Mesothelial cell of epicardium (in vitro differentiated cells): ENCODE measurements at places on chromosomes 12 and 14. TPM values are rescaled to one million over a fixed set of nuclear protein-coding genes. Genes with fewer than 3 reads are reported as not detected.

GRCh38 chr14:71956920-71957563 is 24.8 kb downstream of the RGS6 start:
- H3K4me1 ChIP-seq, result no peaks in the 10 kb centered on the region
- no peak overlapping the region for H3K27ac ChIP-seq
- DNase-seq, result no peak
- no peak overlapping the region for H3K4me3 ChIP-seq

DNA sequence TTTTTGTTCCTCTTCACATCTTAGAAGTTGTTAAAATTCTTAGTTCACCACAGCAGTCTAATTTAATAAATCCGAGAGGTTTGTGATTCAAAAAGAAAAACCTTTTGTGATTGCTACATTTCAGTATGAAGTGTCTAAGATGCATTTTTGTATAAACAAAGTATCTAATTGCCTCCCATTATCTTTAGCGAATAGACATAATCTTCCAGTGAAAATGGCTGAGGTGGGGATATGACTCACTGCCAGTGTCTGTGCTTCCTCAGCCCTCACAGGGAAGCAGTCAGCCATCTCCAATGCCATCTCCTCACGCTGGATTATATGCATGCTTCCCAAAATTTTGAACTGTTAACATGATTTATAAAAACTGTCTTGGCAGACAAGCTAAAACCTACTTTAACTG is 7.6 kb downstream of the GCH1 start:
- no peak overlapping the region for H3K27ac ChIP-seq
- no peaks in the 10 kb centered on the region for H3K4me1 ChIP-seq
- H3K4me3 ChIP-seq, result no peak overlapping the region
- H3K36me3 ChIP-seq, result no peaks in the 10 kb centered on the region

DNA sequence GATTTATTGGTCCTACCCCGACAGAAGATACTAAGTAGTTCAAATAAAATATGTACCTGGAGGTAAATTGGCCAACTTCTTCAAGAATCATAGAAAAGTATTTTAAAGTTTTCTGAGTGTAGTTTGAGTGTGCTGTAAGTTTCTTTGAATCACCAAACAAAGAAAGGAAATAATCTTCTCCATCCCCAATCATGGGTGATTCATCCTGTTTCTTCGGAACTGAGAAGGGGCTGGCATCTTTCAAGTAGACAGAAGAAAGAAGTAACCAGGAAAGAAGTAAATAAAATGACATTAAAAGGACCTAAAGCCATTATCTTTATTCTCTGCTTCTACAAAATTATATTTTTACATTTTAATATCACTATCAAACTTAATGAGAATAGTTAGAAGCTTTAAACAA is 6.8 kb downstream of the LMNTD1 start:
- H3K27ac ChIP-seq, result no peak overlapping the region
- peaks cover 1% of the 10 kb centered on the region for H3K36me3 ChIP-seq
- no peak for DNase-seq
- H3K27me3 ChIP-seq, result no peaks in the 10 kb centered on the region
- H3K4me1 ChIP-seq, result peaks cover 4% of the 10 kb centered on the region
- H3K4me3 ChIP-seq, result no peak overlapping the region

- no peak overlapping the region for H3K4me3 ChIP-seq
- DNase-seq, result peak; percentile 57
- no peaks in the 10 kb centered on the region for H3K27me3 ChIP-seq
These were observed 124.4 kb downstream of the RAD51B start for GRCh38 chr14:67943947-67944346.

GRCh38 chr14:71523630-71524319 is 408.5 kb upstream of the RGS6 start:
- H3K27ac ChIP-seq, result peak overlapping the region; percentile 51
- H3K4me3 ChIP-seq, result no peak overlapping the region
- no peaks in the 10 kb centered on the region for H3K36me3 ChIP-seq

DNA sequence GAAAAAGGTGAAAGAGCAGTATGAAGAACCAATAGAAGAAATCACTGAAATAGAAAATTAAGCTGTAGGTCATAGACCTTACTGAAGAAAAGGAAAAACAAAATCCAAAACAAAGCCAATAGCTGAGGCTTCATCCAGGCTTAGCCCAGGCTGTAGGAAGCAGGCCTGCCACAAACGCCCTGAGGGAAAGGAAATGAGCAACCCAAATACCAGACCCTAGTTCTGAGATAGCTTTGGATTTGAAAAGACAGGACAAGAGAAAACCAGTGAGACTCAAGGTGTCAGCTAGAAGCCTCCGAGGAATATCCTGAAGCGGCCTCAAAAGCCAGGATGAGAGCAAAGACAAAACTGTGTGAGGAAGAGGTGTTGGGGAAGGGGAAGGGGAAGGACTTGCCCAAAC is 79.2 kb downstream of the FERMT2 start:
- no peak overlapping the region for H3K4me3 ChIP-seq
- no peak overlapping the region for H3K27ac ChIP-seq
- no peak for DNase-seq
- no peaks in the 10 kb centered on the region for H3K4me1 ChIP-seq

DNA sequence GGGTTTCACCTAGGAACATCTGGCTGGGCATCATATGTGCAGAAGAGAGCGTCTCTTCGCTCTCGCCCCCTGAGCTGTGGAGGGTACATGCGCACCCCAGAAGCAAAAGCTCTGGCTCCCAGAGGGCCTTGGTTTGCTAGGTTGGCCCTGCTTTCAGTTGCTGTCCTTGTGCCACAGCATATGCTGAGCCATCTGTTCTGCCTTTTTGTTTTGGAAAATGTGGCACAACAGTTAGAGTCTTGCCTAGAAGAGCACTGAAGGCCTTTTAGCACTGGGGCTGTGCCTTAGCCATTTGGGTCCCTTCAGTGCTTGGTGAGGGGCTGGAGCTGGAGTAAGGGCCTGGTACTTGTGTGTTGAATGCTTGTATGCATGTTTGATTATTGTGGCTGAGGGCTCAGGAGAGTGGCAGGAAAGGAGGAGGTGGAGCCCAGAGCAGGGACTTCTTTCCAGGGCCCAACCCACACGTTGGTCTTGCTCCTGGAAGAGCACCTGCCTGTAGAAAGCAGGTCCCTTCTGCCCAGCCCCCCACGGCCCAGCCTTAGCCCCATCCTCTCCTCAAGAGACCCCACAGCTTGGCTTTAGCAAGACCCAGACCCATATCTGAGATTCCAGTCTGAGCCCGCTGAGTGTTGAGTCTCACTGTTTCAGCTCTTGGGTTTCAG is 113.7 kb downstream of the SLC25A47 start:
- H3K36me3 ChIP-seq, result no peaks in the 10 kb centered on the region
- peaks cover 25% of the 10 kb centered on the region for H3K4me1 ChIP-seq
- H3K27ac ChIP-seq, result no peak overlapping the region

GRCh38 chr14:96987086-96987474 is 189.9 kb downstream of the VRK1 start:
- DNase-seq, result no peak
- H3K4me1 ChIP-seq, result no peaks in the 10 kb centered on the region
- no peak overlapping the region for H3K4me3 ChIP-seq
- no peaks in the 10 kb centered on the region for H3K36me3 ChIP-seq

DNA sequence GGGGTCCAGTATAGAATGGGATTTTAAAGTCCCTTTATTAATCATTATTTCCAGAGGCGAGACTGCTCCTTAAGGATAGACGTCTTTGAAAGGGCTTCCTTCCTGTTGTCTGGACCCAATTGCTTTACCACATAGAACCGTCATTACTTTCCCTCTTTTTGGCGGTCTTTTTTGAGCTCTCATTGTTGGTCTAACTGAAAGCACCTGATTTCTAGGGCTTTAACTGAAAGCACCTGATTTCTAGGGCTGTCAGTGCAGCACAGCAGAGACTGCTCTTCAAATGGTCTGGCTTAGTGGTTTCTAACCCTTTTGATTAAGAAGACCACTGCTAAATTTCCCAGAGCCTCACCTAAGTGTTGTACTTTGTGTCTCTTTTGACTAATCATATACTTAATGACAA is 95.8 kb downstream of the PRKCH start:
- H3K27ac ChIP-seq, result no peak overlapping the region
- H3K36me3 ChIP-seq, result no peaks in the 10 kb centered on the region
- peaks cover 11% of the 10 kb centered on the region for H3K4me1 ChIP-seq
- H3K4me3 ChIP-seq, result no peak overlapping the region

- H3K36me3 ChIP-seq, result no peaks in the 10 kb centered on the region
- no peaks in the 10 kb centered on the region for H3K4me1 ChIP-seq
- no peak overlapping the region for H3K4me3 ChIP-seq
- peaks cover 15% of the 10 kb centered on the region for H3K27me3 ChIP-seq
- H3K27ac ChIP-seq, result no peak overlapping the region
These were observed 76.5 kb downstream of the TMEM132D start for GRCh38 chr12:129827102-129827865.

Gene SEC23A
- total RNA-seq, result 94.9 to 107 TPM (median 104 TPM) in 3 replicates

Gene GPR137C
- total RNA-seq, result 3.5 to 4.1 TPM (median 3.8 TPM) in 3 replicates

Gene LMNTD1
- total RNA-seq, result 0.54 TPM in 1 of 3 replicates, not detected in the others

Gene MTERF2
- total RNA-seq, result 19.9 to 24.5 TPM (median 21.2 TPM) in 3 replicates

Gene PGF
- 8.4 to 9.6 TPM (median 8.6 TPM) in 3 replicates for total RNA-seq

Gene PLA2G1B
- total RNA-seq, result not detected in 3 replicates

Gene BBS10
- 10.6 to 11.8 TPM (median 10.7 TPM) in 3 replicates for total RNA-seq
